Aorta (tissue), 5 donors: ENCODE measurements at places on chromosomes 12 and 14. TPM values are rescaled to one million over a fixed set of nuclear protein-coding genes. Genes with fewer than 3 reads are reported as not detected.

The HELB gene
- polyA plus RNA-seq = 0.13 TPM

The ASCL1 gene
- polyA plus RNA-seq = not detected

The POLE gene
- 41.4 TPM for polyA plus RNA-seq

The ITGB7 gene
- polyA plus RNA-seq = 1.4 TPM

The NR4A1 gene
- 392 TPM for polyA plus RNA-seq

The LTB4R2 gene
- 0.38 TPM for polyA plus RNA-seq

The SVOP gene
- not detected for polyA plus RNA-seq

The FAM181A gene
- polyA plus RNA-seq = not detected

The MCRS1 gene
- polyA plus RNA-seq = 99.2 TPM

The ACSS3 gene
- polyA plus RNA-seq = 6.4 TPM

The FCF1 gene
- 25.9 TPM for polyA plus RNA-seq

The KCNH3 gene
- polyA plus RNA-seq = 0.31 TPM

The TARBP2 gene
- 8.8 TPM for polyA plus RNA-seq

The PRR4 gene
- polyA plus RNA-seq = 3.3 TPM

The TRPV4 gene
- polyA plus RNA-seq = 0.08 TPM

The RFX4 gene
- not detected for polyA plus RNA-seq

The PLXNC1 gene
- polyA plus RNA-seq = 1.2 TPM

The ANAPC5 gene
- 46.5 TPM for polyA plus RNA-seq

The TAPBPL gene
- polyA plus RNA-seq = 22.0 TPM

The HSPB8 gene
- polyA plus RNA-seq = 49.0 TPM

The TMEM179 gene
- polyA plus RNA-seq = not detected

The AQP6 gene
- not detected for polyA plus RNA-seq

The NPFF gene
- polyA plus RNA-seq = 5.1 TPM

The KRT79 gene
- not detected for polyA plus RNA-seq

The DMAC2L gene
- polyA plus RNA-seq = 11.4 TPM

The ASIC1 gene
- polyA plus RNA-seq = not detected

The PUS1 gene
- 20.2 TPM for polyA plus RNA-seq

The TAS2R8 gene
- polyA plus RNA-seq = not detected

The SPTB gene
- 1.1 TPM for polyA plus RNA-seq

The OSGEP gene
- polyA plus RNA-seq = 14.9 TPM

The CCDC88C gene
- 3.0 TPM for polyA plus RNA-seq

The LIN7A gene
- polyA plus RNA-seq = 0.08 TPM

The SLC7A7 gene
- 15.4 TPM for polyA plus RNA-seq

The SDSL gene
- polyA plus RNA-seq = 13.4 TPM

The MYH7 gene
- 1.6 TPM for polyA plus RNA-seq

The IRAK3 gene
- 5.0 TPM for polyA plus RNA-seq

The PLA2G1B gene
- polyA plus RNA-seq = 3.9 TPM

The WNT5B gene
- 1.3 TPM for polyA plus RNA-seq

The CRIP2 gene
- polyA plus RNA-seq = 698 TPM
